KBM-7 (cell line): ENCODE measurements at places on chromosomes 3 and 15.
A peak's percentile ranks its signal among the peaks of the same experiment; 100 is the strongest.

DNA sequence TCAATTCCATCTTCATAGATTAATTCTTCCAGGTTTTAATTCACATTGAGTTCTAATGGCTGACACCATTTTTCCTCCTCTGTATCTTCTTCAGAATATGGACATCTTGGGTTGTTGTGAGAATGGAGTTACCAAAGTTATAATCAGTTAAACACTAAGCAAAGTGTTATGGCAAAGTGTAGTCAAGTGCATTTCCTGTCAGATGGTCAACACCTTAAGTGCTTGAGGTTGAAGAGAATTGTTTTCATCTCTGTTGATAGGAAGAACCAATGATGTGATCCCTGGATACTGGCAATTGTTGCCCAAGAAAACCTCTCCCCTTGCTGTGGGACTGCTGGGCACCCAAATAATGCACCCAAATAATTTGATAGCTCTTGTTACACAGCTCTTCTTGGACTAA lies 102.6 kb upstream of the SATB1 start:
- DNase-seq: no peak

DNA sequence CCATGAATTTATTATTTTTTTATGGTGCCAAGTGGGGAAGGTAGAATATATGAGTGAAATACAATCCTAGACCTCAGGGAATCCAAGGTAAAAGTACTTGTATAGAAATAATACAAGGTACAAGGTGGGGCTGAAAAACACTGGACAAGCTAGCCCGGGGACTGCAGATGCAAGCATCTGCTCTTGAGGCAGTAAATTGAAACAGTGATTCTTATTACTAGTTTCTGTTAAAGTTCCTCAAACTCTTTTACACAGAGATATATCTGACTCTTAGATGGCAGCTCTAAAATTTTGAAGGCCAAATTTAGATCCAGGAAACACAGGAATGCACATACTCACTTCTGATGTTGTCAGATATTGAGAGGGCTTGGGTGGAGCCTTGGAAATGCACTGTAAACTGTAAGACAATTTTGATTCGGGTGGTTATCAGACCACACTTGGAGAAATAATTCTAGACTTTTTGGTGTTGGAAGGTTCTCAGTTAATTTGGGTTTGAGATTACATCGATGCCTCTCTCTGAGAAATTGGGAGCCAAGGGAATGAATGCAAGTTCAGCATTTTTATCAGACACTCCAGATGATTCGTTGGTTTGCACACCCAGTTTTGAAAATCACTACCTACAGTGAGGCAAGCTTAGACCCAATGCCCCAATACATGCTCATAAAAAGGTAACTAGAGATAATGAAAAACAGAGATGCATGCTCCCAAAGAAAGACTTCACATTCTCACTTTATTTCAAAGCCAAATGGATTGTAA lies 7.3 kb downstream of the TP63 start:
- DNase-seq: no peak

GRCh38 chr15:64070965-64071851 lies 22.4 kb downstream of the CIAO2A start:
- DNase-seq: no peak

DNA sequence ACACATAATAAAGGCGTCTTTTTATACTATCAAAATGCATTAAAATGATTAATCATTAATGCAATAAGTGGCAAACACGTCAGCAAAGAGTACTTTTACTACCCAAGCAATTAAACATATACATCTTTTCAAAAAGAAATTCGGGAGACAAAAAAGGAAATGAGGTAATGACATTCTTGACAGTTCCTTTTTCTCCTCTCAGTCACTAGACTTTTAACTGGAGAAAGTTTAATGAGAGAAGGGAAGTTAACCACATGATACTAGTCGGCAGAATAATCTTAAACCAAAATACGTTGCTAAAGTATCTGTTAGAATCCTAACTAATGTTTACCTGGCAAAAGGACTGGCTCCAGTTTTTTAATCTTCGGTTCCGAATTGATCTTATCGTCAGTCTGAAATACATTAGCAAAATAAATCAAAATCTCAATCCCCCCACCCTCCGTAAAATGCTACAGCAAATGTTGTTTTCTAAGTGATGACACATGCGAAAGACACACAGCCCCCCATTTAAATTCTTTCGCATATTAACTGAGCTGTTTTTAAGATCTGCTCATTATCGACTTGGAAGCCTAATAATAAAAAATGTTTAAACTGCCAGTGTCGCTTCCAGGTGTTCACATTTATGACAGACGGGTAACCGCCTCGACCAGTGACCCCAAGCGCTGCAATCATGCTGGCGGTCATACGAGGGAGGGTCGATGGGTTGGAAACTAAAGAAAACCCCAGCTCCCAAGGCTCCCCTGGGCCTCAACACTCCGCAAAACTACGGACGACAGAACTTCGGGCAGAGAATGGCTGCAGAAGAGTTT lies 778 bp downstream of the MTMR10 start:
- peak; percentile 58 for DNase-seq

GRCh38 chr15:86162172-86162591 lies 82.5 kb downstream of the AGBL1 start:
- no peak for DNase-seq

DNA sequence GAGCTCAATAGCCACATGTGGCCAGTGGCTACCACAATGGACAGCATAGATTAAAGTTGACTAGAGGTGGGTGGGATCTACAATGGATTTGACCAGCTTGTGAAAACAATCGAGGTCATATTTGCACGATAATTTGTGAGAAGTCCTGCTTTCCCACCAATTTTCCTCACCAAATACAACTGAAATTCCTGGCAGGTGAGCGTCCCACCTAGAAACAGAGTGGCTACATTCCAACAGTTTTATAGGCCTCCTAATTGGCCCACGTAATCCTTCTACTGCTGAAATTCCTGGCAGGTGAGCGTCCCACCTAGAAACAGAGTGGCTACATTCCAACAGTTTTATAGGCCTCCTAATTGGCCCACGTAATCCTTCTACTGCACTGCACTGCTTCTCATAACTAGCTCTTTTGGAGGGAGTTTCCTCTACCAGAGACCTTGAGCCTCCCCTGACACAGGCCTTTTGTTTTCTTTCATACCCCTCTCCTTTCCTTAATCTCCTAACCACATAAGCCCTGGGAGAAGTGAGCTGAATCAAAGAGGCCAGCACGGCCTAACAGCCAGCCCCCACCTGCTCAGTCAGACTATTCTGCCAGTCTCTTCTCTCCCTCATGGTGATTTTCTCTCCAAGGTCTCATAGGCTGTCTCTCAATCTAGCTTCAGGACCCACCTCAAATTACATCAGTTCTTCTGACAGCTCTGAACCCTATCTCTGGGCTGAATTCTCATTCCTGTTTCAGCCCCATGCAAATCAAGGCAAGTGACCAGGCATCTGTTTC lies 80.2 kb downstream of the BFSP2 start:
- DNase-seq: no peak

DNA sequence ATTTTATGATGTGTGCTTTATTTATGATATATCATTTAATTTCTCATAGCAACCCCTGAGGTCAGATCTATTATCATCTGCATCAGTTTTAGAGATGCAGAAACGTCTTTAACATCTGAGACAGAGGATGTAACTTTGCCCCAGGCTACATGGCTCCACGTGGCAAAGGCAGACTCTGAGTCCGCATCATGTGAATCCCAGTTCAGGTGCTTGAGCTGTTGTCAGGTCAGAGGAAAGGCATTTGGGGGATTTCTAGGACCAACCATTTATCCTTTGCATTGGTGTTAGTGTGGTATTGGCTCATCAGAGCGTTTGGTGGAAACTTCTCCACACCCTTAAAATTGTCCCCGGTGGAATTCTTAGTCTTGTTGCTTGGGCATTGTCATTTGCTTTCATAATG lies 10.8 kb downstream of the CACNA2D3 start:
- DNase-seq: no peak

DNA sequence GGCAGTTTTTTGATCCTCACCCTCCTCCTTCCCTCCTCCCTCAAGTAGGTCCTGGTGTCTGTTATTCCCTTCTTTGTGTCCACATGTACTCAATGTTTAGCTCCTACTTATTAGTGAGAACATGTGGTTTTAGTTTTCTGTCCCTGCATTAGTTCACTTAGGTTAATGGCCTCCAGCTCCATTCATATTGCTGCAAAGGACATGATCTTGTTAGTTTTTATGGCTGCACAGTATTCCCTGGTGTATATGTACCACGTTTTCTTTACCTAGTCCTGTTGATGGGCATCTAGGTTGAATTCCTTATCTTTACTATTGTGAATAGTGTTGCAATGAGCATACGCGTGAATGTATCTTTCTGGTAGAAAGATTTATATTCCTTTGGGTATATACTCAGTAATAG lies 61.7 kb upstream of the FGF7 start:
- DNase-seq: no peak

DNA sequence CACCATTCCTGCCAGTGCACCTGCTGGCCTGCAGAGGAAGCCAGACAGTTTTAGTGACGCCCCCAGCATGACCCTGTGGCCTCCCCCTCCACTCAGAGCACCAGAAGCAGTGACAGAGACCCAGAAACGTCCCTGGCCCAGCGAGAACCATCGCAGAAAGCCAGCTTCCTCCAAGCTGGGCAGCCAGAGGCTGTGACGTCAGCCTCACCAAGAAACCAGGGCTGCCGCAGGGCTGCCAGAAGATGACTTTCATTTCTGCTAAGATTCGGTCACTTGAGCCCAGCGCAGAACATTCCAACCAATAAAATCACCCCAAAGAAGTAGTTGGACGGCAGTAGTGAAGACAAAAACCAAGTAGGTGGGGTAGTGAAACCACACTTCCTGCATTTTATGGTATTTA lies 29.6 kb upstream of the RPL32 start:
- DNase-seq: peak; percentile 13

GRCh38 chr3:65170390-65171042 lies 482.7 kb upstream of the ADAMTS9 start:
- DNase-seq: no peak

DNA sequence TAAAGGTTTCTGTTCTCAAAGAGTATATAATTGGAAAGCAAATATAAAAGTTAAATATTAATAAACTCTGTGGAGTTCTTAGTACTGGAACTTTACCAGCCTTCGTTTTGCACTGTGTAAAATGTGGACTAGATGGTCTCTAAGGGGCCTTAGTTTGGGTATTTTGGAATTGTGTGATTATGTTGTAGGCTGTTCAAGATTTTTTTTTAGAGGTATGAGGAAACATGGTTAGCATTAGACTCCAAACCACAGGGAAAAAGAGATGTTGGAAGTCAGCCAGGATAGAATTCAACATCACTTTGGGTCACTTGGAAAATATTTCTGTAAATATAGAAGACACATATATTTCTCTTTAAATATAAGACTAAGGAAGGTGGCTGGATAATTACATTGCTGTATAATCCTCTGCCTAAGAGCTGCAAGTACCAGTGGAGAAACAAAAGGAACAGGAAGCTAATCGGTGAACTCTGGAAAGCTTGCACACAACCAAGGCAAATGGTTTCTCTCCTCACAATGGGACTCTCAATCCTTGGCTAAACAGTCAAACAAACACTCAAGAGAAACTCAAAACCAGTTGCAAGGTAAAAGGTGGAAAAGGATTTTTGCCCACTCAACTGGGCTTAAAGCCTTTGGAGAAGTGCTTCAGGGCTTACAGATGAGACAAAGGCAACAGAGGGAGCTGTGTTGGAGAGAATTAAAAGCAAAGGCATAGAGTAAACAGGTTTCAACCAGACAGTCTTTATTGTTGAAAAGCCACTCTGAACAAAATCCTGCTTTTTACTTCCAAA lies 141.7 kb downstream of the NR1D2 start:
- no peak for DNase-seq

DNA sequence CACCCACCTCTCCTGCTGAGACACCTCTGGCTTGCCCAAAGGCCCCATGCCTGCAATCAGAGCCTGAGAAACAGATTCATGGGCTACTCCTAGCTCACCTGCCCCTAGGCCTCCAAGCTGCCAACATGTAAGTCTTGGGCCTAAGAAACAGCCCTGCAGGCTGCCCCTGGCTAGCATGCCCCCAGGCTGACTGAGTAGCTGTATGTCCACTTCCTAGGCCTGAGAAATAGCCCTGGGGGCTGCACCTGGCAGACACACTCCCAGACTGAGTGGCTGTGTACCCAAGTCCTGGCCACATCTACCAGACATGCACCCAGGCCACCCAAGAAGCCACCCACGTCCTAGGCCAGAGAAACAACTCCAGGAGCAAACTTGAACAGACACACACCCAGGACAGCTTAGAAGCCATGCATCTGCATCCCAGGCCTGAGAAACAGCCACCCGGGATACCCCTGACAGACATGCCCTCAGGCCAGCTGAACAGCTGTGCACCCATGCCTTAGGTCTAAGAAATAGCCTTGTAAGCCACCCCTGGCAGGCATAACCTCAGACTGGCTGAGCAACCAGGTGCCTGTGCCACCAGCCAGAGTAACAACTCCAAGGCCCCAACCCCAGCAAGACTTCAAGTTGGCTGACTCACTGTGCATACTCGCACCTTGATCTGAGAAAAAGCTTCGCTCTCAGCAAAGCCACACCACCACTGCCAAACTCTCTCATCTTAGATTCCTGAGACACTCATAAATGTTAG lies 12.0 kb upstream of the NRG4 start:
- no peak for DNase-seq

DNA sequence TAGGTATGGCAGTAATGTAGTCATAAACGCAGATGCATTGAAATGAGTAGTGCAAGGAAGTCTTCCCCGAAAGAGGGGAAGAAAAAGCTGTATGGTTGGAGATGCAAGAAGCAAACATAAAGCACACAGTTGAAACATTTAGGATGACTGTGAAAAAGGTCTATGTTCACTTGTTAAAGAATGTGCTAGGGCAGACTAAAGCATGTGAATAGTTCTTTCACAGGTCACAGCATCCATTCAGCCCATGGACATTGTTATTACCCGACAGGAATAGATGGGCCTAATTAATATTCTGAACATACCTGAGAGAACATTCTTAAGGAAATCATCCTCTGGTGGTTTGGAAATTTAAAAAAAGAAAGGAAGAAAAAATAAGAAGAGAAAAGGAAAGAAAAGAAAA lies 595.2 kb downstream of the ZIC1 start:
- no peak for DNase-seq

DNA sequence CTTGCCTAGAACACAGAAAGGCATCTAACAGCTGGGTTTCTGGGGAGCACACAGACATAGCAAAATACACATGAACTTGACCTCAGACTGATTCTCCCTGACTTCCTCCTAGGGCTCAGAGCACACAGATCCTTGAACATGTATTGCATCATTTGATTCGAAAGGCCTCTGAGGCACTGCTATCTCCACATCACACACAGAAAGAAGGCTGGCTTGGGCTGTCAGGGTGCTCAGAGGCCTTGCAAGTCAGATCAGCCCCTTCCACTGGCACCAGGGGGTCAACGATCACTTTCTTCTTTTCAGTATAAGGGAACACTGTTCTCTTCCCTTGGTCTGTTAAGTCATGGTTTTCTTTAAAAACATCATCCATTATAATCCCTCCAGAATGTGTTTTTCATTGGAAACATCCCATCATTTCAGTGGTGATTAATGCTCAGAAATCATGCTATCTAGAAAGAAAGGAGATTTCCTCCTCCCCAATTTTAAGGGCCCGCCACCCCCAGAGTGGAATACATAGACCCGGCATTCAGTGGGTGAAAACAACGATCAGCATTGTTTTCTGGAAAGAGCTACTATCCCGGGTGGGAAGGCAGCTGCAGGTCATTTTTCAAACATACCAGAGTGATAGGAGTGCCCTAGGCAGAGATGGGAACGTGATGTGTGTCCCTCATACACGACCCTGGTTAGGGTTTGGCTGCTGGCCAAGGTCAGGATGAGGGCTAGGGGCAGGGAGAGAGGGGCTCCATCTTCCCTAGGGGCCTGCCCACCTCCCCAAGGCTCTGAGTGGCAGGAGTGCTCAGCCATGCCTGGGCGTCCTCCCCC lies 253.3 kb upstream of the LYSMD4 start:
- DNase-seq: peak; percentile 17

GRCh38 chr3:62611541-62612240 lies 238.3 kb upstream of the FEZF2 start:
- DNase-seq: no peak
